ENCODE measurements at places on chromosomes 3 and 15.

- DNase-seq: no peak
Measured at GRCh38 chr15:90884719-90885431, 571 bp downstream of the FES start.

DNA sequence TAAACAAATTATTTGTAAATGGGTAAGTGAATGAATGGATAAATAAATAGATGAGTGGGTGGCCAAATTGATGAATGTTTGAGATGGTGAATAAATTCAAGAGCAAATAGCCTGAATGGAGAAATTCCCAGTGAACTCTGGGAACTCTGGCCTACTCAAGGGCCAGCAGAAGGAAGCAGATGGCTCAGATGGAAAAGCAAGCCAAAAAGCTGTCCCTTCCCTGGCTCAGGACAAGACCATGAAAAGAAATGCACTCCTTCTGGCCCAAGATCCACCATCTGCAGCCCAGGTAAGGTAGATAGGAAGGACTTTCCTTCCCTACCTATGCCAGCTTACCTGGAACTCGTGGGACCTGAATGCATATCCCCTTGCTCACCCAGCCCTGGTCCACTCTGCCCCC, 37.6 kb upstream of the CLDN18 start:
- DNase-seq: no peak

- DNase-seq: no peak
Measured at GRCh38 chr15:101025896-101026631, 106.9 kb downstream of the LRRK1 start.

- DNase-seq: peak; percentile 13
Measured at GRCh38 chr3:94862703-94863102, 799.8 kb downstream of the NSUN3 start.

- DNase-seq: no peak
Measured at GRCh38 chr3:136350132-136350531, 100.0 kb downstream of the PCCB start.

DNA sequence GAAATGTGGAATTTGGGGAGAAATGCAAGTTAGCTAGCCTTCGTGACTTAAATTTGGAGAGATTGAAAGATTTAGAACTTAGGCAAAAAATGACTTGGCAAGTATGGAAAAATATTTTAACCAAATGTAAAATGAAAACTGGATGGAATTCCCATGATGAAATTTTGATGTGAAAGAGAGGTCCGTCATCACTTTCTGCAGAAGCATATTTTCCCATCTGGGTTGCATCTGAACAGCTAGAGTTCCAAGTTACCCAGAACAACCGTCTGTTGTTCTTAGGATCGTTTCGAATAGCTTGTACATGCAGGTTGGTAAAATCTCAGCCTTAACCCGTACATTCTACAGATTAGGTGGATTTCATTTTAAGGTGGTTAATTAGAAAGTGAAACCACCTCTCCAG, 136.3 kb downstream of the GHSR start:
- DNase-seq: no peak

GRCh38 chr3:89740080-89740880, 632.9 kb downstream of the EPHA3 start:
- DNase-seq: no peak

DNA sequence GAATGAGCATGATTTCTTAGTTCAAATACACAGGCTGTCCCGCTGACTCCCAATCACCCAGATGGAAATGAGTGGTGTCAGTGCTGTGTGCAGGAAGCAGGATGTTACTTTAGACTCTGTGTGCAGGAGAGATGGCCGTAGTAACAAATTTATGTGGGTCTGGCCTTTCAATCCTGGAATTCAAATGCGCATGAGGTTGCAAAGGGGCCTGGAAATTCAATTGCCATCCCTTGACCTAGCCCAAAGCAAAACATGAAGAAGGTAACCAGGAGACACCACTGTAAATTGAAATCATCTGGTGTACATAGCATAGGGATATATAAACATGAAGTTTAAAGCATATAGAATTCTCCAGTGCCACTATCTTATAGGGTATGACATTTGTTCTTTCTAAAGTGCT, 33.2 kb downstream of the GREM1 start:
- DNase-seq: no peak

GRCh38 chr15:58185439-58185838, 47.3 kb downstream of the AQP9 start:
- no peak for DNase-seq

DNA sequence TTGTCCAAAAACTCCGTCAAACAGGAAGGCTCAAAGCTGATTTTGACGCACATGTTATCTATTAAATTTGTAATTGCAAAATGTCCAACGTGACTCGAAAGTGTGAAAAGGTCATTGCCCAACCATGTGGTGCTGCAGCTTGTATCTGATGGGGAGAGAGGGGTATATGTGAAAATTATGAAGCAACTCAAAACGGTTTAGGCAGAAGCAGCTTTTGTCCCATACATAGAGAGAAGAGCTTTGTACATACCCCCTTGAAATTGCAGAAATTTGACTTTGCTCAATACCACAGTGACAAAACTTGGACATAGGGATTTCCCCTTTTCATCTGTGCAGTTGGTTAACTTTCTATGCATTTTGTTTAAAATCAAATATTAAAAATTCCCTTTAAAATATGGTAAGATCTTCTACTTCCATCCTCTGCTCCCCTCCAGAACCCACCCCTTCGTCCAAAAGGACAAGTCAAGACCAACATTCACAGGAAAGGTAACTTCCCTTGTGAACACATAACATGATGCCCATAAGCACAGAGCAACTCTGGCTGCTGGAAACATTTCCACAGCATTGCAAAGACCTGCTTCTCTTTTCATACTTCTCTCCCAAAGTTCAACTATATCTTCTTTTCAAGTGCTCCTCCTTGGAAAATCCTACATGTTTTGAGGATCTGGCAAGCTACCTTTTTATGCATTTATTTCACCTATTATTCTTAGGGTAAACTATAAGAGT, 253.7 kb upstream of the THBS1 start:
- DNase-seq: no peak

- DNase-seq: no peak
Measured at GRCh38 chr3:191227541-191227940, 28.5 kb downstream of the OSTN start.

DNA sequence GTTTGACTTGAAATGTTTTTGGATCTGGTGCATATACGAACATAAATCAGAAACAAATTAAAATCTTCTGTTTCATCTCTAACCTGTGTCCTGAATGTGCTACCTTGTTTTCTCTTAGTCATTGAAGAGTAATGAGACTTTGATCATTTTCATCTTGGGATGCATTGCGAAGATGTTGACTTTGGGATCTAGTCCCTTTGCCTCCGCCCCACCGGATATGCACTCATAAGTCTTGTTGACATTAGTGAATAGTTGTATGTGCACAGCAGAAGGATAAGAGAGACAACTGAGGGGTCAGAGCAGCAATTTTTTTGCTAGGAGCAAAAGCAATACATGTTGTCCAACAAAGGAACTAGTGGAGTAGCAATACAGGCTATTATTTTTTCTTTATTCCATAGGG, 35.9 kb upstream of the SPRED1 start:
- no peak for DNase-seq

DNA sequence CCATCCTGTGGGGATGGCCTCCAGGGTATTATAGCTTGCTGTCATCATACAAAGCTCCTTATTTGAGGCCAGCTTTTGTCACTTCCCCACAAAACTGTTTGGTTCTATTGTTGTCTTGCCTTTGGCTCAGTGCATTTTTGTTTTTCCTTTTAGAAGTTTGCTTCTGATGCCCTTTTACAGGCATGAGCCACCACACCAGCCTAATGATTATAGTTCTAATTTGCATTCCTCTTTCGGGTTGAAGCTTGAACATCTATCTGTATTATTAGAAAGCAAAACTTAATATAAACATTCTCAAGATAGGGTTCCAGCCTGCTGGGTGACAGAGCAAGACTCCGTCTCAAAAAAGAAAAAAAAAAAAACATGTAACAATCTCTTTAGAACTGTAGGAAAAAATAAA, 39.8 kb downstream of the SMARCC1 start:
- no peak for DNase-seq

GRCh38 chr3:133273346-133273745, 126.5 kb upstream of the BFSP2 start:
- no peak for DNase-seq

GRCh38 chr15:83077491-83078230, 10.6 kb upstream of the BTBD1 start:
- no peak for DNase-seq

- no peak for DNase-seq
Measured at GRCh38 chr3:180911876-180912303, 580 bp upstream of the FXR1 start.

DNA sequence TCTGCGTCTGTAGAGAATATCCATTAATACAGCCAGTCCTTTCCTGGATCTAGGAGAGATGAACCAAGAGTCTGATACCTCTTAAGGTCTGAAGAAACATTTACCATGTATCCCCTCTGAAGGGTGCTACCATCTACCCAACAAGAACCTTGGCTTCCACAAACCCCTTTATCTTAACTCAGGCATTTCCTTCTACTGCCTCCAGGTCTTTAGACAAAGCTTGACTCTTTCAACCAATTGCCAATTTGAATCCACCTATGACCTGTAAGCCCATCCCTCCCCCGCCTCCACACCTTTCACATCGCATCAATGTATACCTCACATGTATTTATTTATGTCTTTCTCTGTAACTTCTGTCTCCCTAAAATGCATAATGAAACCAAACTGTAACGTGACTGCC, 139.5 kb downstream of the SNRK start:
- DNase-seq: no peak

- DNase-seq: no peak
Measured at GRCh38 chr15:72833561-72833960, 50.0 kb upstream of the ADPGK start.

DNA sequence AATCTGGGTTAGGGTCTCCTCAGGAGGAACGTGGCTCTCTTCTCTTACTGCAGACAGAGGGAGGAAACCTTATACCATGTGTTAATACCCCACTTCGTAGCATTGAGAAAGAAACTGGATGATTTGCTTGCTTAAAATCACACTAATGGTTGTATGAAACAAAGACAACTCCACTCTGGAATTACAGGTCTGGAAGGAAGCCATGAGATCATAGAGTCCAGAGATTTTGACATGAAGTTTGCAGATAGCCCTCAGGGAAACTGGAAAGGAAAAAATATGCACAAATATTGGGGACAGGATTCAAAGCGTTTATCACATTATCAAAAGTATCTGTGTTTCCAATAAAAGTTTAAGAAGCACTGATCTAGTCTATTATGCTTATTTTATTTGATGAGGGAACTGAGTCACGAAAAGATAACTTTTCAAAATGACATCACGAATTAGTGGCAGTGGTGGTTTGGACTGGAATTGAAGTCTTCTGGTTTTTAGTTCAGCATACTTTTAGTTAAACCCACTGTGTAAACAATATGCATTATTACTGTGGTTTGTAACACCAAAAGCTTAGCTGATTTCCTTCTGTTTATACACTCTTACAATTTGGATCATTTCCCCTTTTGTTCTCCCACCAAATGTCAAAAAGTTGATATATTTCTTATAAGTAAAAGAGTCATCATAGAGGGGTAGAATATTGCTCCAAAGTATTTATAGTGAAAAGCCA, 16.8 kb downstream of the FGF7 start:
- no peak for DNase-seq

GRCh38 chr3:19074257-19074900, 73.9 kb upstream of the KCNH8 start:
- DNase-seq: no peak

GRCh38 chr15:52294881-52295420, 653 bp downstream of the MYO5C start:
- peak; percentile 72 for DNase-seq

- DNase-seq: peak; percentile 88
Measured at GRCh38 chr15:69468241-69469121, 15.9 kb downstream of the RPLP1 start.

DNA sequence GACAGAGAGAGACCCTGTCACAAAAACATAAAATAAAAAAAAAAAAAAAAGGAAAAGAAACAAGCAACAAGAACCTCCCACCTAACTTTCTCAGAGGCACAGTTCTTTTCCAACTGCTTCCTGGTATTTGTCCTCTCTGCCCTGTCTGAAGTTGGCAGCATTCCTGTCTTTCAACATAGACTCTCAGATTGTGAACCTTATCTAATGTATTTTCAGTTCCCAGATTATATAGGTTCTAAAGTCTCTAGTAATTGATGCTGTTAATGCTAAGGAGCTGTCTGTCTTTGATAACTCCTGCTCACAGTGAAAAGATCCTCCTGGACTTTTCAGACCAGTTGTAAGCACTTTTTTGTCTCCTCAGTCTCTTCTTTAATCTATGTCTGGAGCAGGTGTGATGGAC, 199.5 kb upstream of the P2RY1 start:
- no peak for DNase-seq

- DNase-seq: no peak
Measured at GRCh38 chr15:48703544-48703943, 58.0 kb upstream of the FBN1 start.

GRCh38 chr3:104604326-104605010, 762.2 kb upstream of the ALCAM start:
- no peak for DNase-seq

DNA sequence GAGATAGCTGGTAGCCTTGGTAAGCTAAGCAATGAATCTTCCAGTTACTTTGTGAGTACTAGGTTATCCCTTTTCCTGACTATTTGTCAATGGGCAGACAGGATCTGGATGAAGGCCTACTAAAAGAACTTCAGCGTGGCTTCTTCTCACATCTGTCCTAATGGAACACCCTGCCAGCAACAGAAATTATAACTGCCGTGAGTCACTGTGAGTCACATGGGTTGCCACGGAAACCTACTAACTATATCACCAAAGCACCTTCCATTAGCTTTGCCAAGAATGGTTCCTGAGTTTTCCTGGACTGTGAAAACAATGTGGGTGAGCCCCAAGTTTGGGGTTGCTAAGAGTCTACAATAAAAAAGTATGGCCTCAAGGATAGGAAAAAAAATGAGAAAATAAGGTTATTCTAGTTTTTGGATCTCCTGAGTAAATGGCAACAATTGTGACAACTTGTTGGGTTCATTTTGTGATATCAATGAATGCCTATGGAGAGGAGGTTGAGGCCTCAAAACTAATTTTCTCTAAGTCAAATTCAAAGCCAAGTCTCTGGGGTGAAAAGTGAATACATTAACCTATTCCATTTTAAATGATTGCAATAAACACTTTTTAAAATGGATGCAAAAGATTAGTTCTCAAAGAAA, 195.1 kb upstream of the ICE2 start:
- DNase-seq: no peak

DNA sequence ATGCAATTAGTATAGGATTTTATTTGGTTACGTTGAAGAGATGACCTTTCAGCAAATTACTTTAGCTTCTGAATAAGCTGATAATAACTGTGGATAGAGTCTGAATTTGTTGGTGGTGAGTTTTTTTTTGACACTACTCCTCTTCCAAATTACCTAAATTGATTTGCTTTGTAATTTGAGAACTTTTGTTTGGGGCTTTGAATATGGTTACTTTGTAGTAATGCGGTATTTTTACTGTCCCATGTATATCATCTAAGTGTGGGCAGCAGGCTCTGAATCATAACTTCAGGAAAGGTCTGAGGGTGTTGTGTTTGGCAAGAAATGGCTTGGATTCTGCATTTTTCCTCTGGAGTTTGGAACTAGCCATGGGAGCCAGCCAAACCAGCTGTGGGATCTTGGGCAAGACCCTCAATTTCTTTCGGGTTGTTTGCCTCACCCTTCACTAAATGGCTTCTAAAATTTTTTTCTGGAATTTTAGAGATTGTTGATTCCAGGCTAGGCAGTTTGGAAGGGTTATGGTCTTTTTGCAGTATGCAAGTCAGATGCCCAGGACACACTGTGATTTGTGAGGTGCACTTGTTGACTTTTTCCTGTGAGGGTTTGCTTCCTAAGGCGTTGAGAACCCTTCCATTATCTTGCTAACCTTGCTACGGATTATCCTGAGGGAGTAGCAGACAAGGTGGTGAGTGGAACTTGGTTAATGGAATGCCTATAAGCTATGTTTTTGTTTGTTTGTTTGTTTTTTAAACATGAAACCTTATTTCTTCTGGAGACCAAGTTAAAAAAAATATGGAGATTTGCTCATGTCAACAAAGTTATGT, 10.4 kb downstream of the PTPRG start:
- no peak for DNase-seq

All from RPMI8226 (cell line).